ENCODE measurements at places on chromosomes 12 and 14.

- DNase-seq = no peak
Observed at GRCh38 chr12:5688226-5688625, 256.3 kb downstream of the NTF3 start.

- DNase-seq = no peak
Observed at GRCh38 chr12:93943780-93944179, 204.6 kb upstream of the PLXNC1 start.

GRCh38 chr12:108724054-108724889 lies 7.0 kb downstream of the CORO1C start:
- DNase-seq = peak; percentile 60

DNA sequence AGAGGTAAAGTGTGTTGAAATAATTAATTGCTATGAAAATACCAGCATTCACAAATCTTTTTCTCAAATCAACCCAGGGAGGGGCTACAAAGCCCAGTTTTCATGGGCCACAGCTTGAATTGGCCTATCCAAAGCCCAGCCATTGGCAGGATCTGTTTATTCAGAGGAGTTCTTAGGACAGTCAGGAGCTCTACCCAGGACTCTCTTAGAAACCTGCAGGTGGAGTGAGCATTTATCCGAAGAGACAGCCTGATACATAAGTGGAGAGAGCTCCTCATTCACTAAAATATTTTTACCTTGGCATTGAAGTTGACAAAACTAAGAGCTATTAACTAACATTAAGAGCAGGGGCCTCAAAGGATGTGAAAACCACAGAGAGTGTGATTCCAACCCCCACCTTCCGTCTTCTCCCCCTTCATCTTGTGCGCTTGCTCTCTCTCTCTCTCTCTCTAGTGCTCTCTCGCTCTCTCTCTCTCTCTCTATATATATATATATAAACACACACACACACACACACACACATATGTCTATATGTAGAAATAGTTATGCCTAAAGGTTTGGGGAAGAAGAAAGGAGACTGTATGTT lies 315.5 kb downstream of the SNAPC1 start:
- DNase-seq = no peak

DNA sequence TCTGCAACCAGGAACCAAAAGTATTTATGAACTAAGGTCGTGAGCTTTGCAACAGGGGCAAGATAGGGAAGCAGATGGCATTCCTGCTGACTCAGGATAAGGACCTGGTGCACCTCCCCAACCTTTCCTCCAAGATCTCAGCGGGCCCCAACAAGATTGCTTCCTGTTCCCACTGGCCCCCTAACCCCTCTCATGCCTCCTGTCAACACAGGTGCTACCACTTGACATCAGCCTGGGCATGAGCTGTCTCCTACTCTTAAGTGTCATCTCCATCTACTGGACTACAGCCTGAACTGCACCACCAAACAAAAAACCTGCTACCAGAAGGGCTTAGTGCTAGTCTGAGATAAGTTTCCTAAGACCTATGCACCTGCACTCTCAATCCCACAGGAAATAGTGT lies 32.7 kb downstream of the MED6 start:
- DNase-seq = peak; percentile 37

DNA sequence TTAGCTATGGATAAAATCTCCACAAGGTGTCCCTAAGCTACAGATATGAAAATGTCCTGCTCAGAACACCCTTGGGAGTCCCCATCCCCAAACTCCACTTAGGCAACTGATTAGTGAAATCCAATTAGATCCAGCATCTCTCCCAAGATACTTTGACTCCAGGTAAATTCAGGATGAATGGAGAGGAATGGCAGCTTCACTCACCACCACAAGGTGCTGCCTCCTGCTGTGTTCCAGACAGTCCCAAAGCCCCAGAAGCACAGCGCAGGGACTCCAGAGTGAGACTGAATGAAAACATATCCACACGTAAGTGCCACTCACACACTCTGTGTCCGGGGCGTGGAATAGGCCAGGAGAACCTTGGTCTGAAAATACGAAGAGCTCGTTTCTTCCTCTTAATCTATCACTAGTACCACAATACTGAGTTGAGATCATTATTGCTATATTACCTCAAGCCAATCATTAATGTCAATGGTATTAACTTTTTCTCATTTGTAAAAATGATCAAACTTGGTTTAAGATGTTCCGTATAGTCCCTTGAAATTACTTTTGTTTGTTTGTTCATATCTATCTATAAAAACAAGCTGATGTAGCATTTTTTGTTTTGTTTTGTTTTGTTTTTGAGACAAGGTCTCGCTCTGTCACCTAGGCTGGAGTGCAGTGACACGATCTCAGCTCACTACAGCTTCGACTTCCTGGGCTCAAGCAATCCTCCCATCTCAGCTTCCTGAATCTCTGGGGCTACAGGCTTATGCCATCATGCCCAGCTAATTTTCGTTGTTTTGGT lies 70.0 kb upstream of the BICD1 start:
- DNase-seq = no peak

DNA sequence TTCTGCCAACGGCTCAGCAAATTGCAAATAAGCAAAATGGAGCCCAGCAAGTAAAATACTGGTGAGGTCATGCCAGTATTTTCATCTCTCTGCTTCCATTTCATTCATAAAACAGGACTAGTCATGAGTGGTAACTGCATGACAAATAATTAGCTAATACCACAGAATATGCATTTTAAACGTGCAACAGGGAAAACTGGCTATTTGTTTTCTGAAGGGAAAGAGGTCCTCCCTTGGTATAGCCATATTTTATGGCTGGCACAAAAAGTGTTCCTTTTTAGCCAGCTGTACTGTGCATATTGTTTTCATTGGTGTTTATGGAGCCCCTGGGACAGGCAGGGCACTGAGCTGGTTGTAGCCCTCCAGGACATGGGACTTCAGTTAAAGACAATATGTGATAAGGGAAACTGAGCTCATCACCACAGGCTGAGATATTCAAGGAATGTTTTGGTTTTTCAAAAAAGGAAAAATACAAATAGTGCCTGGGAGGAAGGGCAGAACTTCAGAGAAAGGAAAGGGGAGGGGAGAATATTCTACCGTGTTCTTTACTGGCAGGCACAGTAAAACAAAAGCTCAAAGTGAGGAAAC lies 26.1 kb upstream of the FOXN3 start:
- DNase-seq = no peak

DNA sequence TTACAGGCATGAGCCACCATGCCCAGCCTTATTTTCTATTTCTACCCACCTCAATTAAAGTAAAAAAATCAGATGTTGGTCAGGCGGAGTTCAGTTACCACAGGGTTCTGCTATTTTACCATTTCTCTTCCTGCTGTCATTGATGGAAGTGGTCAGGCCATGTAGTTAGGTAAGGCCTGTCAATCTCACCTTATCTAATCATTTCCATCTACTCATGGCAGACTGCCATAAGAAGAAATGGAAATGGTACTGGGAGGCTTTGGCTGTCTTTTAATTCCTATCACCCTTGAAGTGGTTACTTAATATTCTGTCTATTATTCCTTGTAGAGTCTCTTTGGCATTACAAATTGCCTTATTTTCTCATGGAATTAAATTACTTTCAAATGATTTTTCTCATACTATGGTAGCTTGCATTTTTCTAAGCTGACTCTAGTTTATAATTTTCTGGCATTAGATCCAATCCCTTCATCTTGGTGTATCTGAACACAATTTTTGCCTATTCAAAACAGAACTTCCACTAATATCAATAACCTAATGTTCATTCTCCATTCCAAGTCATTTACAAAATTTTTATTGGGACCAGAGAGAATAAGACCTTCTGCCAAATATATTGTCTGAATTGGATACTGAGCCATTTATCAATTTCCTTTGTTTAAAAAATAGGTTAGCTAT lies 198.7 kb downstream of the DACT1 start:
- no peak for DNase-seq

GRCh38 chr12:132282031-132282949 lies 47.1 kb downstream of the GALNT9 start:
- DNase-seq = no peak

- DNase-seq = no peak
Observed at GRCh38 chr14:98548071-98548686, 723.8 kb downstream of the BCL11B start.

DNA sequence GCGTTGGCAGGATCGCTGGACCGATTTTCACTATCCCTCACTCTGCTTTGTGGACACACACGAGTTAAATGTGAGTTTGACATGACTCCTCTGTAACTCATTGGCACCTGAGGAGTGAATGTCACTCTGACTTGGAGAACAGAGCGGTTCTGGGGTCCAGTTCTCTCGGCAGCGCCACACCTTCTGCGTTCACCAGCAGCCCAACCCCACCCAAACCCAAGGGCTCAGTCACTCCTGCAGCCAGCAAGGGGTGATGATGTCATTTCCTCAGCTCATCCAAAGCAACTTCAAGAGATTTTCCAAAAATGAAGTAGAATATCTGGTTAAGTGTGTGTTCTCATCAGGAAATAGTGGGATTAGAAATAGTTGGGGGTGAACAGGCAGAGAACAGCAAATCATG lies 36.3 kb downstream of the ADGRD1 start:
- DNase-seq = no peak

GRCh38 chr14:61640158-61641136 lies 54.9 kb upstream of the HIF1A start:
- no peak for DNase-seq

GRCh38 chr12:100234591-100235304 lies 32.1 kb downstream of the DEPDC4 start:
- DNase-seq = peak; percentile 11

DNA sequence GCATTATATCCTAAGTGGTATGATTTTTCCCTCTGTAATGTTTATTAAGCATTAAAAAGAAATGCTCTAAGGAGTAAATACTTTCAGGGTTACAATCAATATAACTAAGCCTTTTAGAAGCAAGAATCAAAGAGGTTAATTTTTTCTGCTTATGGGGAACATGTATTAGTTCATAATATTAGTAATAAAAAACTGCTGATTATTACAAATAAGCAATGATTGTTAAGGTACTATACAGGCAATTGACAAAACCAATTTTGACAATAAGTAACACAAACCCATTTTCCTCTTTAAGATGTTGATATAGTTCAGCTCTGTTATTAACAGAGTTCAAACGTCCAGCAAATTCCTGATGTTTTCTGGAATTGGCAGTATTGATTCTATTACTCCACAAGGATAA lies 31.8 kb downstream of the INTS13 start:
- no peak for DNase-seq

DNA sequence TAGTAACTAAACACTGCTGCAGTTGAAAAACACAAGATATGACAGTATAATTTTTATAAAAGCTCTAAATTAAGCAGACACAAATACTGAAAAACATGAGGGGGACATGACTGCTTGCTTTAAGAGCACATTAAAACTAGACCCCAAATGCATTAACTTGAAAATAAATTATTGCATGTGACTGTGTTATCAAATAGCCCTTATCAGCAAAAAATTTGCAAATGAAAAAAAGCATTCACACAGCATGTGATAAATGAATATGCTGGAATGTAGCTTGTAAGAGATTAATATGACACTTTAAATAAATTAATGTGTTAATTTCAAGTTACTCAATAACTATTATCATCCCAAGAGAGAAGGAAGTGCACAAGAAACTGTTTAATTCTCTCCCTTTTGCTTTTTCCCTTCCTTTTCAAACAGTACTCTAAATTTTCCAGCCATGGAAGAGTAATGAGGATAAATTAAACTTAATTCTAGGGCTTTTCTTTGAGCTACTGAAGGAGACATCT lies 1422.1 kb upstream of the FLRT2 start:
- no peak for DNase-seq

- DNase-seq = no peak
Observed at GRCh38 chr14:72909163-72909562, 15.3 kb upstream of the DPF3 start.

GRCh38 chr12:132729541-132730320 lies 19.1 kb downstream of the PGAM5 start:
- DNase-seq = no peak

DNA sequence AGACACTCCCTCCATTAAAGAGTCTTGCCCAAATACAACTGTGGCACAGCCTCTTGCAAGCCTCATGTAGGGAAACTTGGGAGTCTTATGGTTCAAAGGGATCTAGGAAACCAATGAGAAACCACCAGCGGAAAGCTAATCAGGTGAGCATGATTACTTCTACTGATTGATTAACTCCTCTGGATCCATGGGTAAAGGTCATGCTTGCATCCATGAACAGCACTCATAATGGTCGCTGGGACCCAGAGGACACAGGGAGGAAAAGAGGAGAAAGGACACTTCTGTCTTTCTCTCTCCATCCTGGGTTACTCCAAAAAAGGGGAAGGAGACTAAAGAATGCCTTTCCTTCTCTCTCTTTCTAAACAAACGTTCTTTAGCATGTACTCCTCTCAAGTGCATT lies 1397.2 kb downstream of the LRFN5 start:
- DNase-seq = no peak

GRCh38 chr14:95948558-95948981 lies 71.9 kb downstream of the TUNAR start:
- DNase-seq = no peak

- DNase-seq = no peak
Observed at GRCh38 chr14:57918791-57919190, 52.9 kb upstream of the SLC35F4 start.

DNA sequence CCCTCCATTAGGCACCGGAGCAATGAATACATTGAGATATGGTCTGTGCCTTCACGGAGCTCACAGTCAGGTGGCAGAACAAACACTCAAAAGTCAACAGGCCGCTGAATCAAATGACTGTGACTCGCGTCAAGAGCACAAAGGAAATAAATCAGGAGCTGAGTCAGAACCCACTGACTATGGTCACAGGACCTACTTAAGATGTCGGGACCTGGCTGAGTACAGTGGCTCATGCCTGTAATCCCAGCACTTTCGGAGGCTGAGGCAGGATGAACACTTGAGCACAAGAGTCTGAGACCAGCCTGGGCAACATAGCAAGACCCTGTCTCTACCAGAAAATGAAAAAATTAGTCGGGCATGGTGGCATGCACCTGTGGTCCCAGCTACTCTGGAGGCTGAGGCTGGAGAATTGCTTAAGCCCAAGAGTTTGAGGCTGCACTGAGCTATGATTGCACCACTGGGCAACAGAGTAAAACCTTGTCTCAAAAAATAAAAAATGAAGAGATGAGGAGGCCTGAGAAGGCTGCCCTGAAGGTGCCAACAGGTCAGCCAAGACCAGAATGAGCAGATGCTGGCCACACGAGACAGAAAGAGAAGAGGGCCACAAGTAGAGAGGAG lies 19.9 kb downstream of the TMEM233 start:
- DNase-seq = no peak

DNA sequence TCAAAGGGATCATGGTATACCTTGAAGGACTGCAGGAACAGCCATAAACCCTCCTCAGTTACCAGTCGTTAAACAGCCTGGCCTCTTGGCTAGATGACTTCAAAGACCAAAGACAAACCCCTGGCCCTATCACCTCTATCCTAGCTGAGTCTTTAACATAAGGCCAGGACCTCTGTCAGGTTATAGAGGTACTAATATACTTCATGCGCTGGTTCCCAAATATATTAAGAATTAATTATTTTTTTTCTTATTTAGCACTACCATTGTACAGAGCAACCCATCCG lies 459.8 kb downstream of the RAD51B start:
- DNase-seq = no peak
